NCI-H1436 treated with DMSO at 0.1 percent for 48 hours (cell line): ENCODE measurements at places on chromosomes 7 and 10.

DNA sequence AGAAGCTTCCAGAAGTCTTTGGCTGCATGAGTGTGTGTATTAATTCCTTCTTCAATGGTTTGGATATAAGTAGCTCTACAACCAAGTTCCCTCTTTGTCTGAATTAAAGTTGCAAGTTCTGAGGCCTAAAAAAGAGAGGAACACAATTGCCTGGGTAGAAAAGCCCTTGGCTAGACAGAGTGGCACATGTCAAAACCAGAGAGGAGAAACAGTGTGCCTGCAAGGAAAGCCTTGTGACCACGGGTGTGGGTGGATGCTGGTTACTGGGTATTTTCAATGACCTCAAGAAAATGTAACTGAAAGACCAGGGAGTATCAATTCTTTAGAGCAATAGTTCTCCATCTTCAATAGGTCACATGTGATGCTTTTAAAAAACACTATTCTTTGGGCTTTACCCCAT is 148.3 kb downstream of the SVIL start:
- DNase-seq, result no peak

DNA sequence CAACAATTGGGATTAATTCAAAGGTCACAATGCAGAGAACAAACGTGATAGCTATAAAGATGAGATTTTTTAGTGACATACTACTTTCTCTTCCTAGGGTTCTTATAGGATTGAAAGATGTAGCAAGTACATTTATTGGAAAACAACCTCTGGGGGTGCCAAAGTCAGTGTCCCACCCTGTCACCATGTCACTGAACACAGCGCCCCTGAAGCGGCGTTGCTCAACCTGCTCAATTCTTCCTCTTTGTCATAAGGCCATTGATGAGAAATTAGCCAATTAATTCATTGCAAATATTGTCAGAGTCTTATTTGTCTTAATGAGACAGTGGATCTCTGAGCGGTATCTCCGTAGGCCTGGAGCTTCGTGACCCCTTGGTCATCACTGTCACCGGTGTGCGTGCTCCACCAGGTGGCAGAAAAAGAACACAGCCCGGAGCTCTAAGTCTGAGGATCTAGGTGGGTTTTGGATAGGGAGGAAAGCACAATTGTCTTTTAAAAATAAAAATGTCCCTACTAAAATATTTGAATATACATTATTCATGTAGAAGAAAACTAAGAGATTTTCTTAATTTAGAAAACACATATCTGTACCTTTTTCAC is 362.6 kb downstream of the PAXIP1 start:
- DNase-seq, result no peak

DNA sequence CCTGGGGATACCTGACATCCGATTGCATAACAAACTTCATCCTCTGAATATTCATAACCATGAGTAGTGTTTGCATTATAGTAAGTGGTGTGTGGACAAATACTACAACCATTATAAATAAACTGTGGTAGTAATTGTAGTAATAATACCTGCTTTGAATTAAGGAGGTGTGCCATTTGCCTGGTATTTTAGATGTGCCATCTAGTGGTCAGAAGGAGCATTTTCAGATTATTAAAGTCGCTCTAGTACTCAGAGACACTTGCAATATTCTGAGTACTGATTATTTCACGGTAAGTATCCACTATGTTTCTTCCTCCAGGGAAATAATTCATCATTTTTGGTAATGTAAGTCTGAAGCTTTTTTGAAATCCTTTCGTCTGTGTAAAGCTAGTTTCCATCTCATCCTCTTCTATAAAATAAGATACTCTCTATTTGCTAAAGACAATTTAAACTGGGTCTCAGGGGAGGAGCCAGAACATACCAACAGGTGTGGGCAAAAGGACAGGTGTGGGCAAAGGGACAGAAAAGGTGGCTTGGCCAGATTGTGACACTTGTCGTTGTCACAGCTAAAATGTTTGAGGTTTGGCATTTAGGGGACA is 115.3 kb upstream of the WDR11 start:
- DNase-seq, result no peak

DNA sequence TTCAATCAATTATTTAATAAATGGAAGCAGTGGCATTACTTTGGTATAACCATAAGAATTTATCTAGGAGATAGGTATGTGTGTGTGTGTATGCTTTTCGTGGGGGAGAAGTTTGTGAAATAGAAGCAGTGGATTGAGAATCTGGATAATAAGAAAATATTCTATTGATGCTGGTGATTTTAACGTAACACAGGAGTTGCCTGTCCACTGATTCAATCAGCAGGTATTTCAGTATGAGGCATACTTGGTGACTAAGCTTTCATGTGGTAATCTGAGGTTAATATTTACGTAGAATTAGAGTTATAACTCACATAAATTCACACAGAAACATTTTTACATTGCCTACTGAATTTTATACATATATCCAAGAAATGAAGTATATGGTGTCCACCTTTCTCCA is 568.0 kb downstream of the ZWINT start:
- DNase-seq, result no peak

DNA sequence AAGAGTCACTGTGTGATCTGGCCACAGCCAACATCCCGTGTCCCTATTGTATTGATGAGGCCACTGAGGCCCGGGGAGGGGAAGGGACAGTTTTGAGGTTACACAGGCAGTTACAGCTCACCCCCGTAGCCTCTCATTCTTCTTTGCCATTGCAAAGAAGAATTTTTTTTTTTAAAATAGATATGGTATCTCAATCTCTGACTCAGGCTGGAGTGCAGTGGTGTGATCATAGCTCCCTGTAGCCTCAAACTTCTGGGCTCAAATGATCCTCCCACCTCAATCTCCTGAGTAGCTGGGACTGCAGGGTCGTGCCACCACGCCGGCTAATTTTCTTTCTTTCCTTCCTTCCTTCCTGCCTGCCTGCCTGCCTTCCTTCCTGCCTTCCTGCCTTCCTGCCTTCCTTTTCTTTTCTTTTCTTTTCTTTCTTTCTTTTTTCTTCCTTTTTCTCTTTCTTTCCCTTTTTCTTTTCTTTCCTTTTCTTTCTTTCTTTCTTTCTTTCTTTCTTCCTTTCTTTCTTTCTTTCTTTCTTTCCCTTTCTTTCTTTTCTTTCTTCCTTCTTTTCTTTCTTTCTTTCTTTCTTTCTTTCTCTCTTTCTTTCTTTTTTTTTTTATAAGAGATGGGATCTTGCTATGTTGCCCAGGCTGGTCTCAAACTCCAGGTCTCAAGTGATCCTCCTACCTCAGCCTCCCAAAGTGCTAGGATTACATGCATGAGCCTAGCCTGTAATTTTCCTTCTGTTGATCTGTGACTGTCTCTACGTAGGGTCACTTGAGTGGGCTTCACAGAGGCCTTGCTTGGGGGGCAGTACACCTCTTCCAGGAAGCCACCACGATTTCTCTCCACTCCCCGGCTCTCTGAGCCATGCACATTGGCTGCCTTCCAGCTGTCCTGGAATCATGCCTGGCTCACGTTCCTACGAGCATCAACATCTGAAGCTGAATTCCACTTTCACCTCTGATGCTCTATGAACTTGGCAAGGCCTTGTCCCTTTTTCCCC is 31.3 kb downstream of the TMEM270 start:
- no peak for DNase-seq

DNA sequence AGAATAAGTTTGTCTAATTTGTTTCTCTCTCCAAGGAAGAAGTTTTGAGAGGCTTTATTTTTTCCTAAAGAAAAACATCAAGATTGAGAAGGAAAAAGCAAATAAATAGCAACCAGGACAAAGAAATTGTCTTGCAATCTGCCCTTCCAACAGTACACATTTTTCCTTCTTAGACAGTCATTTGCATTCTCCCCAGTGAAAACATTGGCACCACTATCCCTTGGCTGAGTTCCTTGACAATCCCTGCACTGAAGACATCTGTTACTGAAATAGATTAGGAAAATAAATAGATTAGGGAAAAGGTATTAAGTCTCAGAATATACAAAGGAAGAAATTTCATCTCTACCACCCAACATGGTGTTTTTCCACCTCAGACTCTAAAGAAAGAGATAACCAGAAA is 12.2 kb upstream of the TMEM243 start:
- DNase-seq, result no peak

DNA sequence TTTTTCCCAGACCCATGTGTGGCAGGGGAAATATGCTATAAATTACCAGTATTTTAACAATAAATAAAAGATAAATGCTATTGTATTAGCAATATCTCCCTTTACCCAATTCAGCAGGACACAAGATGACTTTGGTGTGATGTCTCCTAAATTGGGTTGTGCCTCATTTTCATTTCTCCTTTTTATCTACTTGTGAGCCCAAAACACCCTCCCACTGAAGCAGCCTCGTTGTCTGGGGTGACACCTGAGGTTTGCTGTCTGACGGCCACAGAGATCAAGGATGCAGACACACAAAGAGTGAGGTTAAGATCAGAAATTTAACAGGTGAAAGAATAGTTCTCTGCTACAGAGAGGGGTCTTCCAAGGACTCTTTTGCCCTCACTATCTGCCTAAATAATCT is 27.1 kb upstream of the CC2D2B start:
- DNase-seq, result no peak

- peak; percentile 40 for DNase-seq
These were observed 652 bp upstream of the VPS26A start for GRCh38 chr10:69123306-69123746.

GRCh38 chr7:27167916-27168264 is 2.6 kb upstream of the HOXA9 start:
- DNase-seq, result no peak

DNA sequence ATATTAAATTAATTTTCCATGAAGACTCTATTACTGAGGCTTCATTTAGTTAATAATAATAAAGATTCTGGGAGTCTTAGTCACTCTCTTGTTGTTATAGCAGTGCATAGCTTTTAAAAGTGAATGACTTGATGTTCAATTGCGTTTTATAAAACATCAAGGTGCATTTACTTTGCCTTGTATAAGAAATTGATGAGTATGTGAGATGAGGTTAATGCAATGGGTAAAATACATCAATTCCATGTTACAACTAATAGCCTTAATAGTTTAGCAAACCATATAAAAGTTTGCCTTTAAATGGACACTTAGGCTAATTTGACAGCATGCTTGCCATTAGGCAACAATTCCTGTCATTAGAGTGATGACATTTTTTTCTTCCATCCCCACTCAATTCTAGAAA is 173.6 kb upstream of the TEX47 start:
- no peak for DNase-seq

DNA sequence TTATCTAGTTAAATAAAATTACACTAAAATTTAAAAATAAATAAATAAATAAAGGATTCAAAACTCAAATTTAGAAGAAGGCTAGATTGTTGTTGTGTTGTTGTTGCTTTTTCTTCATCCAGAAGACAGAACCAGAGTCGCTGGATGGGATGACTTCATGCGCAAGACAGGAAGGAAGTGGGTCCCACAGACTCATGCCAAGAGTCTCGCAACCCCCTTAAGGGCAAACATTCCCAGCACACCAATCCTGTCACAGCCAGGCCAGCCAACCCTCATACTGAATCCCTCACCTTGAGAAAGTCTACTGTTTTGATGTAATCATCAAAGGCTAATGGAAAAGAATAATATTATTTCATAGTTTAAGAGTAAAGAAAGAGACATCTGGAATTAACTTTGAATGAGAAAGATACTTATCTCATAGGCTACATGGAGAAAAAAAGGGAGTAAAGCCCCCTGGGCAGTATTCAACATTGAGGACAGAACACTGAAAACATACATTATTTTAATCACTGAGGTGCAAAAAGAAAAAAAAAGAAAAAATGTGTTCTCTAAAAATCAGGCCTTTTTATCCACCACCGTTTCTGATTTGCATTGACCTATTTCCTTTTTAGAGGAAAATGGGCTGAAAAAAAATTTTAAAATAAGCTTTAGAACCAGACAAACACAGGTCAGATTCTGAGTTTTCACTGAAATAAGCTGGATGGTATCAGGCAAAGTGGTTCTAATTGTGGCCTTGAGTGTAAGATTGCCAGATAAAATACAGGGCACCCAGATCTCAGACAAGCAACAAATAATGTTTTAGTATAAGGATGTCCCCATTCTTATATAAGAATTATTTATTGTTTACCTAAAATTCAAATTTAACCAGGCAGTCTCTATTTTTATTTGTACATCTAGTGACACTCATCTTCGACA is 826.5 kb downstream of the TNS3 start:
- DNase-seq, result no peak

DNA sequence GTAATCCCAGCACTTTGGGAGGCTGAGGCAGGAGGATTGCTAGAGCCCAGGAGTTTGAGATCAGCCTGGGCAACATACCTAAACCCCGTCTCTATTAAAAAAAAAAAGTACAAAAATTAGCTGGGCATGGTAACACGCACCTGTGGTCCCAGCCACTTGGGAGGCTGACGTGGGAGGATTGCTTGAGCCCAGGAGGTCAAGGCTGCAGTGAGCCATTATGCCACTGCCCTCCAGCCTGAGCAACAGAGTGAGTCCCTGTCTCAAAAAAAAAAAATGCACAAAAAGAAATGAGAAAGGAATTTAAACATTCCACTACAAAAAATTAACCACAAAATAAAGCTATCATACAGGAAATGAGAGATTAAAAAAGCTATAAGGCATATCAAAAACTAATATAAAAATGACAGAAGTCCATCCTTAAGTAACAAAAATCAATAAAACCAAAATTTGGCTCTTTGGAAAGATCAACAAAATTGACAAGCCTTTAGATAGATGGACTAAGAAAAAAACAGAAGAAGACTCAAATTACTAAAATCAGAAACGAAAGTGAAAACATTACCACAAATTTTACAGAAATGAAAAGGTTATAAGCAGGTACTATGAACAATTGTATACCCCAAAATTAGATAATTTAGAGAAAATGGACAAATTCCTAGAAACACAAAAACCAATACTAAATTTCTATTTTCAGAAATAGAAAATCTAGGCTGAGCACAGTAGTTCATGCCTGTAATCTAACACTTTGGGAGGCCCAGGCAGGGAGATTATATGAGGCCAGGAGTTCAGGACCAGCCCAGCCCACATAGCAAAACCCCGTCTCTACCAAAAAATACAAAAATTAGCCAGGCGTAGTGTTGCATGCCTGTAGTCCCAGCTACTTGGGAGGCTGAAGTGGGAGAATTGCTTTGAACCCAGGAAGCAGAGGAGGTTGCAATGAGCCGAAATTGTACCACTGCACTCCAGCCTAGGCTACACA is 42.4 kb upstream of the NANOS1 start:
- no peak for DNase-seq

- no peak for DNase-seq
These were observed 290.0 kb upstream of the SEMA3A start for GRCh38 chr7:84484502-84485079.

GRCh38 chr7:18469316-18469715 is 26.2 kb upstream of the HDAC9 start:
- no peak for DNase-seq

GRCh38 chr10:124022066-124022465 is 71.3 kb downstream of the CHST15 start:
- DNase-seq, result no peak

GRCh38 chr7:73769481-73770001 is 529 bp downstream of the CLDN3 start:
- DNase-seq, result no peak

GRCh38 chr10:126469692-126470091 is 81.4 kb upstream of the ADAM12 start:
- DNase-seq, result no peak
